Central memory CD4-positive, alpha-beta T cell (primary cell): ENCODE measurements at places on chromosomes 11 and 22.
A peak's percentile ranks its signal among the peaks of the same experiment; 100 is the strongest.

DNA sequence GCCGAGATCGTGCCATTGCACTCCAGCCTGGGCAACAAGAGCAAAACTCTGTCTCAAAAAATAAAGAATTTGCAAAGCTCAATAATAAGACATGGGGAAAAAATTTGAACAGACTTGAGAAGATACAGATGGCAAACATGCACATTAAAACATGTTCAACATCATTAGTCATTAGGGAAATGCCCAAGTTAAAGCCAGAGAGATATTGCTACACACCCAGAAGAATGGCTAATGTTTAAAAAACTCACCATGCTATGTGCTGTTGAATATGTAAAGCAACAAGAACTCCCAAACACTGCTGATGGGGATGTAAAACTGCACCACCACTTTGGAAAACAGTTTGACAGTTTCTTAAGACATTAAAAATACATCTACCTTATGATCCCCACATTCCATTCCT, 12.6 kb downstream of the LRRC75B start:
- no peak for DNase-seq

DNA sequence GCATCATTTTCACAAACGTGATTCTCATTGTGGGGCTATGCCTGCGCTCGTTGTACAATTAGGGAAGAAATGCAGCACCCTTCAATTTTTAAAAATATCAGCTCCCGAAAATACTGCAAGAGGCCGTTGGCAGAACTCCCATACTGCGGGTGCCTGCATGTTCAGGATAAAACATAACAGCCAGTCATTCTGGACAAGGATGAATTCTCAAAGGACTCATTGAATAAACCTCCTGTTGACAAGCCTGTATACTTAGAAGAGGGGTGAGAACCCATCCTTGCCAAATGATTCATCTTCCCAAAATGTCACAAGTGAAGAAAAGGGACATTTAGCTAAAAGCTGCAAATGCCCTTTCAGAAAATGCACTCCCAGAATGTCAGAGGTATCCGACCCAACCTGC, 141.9 kb downstream of the CSNK2A3 start:
- DNase-seq = no peak

DNA sequence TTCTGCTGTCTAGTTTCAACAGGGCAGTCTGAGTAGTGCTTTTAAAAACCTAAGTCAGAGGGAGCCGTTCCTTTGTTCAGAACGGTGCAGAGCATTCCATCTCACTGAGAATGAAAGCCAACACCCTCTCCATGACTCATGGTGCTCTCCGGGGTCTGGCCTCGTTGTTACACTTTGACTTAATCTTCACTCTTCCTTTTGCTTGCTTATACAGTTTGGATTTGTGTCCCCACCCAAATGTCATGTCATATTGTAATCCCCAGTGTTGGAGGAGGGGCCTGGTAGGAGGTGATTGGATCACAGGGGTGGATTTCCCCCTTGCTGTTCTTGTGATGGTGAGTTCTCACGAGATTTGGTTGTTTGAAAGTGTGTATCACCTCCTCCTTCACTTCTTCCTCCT, 292.2 kb downstream of the ST3GAL4 start:
- DNase-seq = no peak

DNA sequence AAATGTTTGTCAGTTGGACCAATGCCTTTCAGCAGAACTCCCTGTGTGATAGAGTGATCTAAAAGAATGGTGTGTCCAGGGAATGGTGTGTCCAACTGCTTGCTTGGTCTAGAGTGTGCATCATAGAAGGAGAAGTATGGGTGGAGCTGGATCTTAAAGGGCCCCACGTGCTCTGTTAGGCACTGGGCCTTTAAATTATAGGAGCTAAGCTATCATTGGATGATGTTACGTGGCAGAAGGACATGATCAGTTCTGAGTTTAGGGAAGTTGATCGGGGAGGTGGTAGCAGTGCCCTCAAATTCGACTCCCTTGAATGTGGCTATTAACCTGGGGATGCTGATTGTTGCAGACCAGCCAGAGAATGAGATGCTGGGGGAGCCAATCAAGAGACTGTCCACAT, 16.4 kb downstream of the STX3 start:
- no peak for DNase-seq

GRCh38 chr11:127632546-127632945, 632.0 kb upstream of the KIRREL3 start:
- no peak for DNase-seq

DNA sequence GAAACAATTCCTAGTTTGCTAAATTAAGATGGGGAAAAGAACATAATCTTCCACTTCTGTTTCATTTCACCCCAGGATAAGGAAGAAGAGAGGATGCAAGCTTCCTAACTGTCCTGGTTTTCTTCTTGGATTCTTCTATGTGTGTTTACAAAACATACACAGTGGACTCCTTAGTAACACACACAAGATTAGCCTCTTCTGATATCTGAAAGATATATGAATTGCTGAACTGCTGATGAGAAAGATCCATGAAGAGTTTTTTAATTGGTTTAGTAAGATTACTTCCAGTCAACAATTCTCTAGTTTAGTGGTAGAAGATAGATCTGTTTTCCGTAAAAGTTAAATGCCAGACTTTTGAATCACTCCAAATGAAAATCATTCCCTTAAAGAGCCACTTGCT, 86.8 kb downstream of the WT1 start:
- DNase-seq = no peak

- no peak for DNase-seq
Observed at GRCh38 chr11:106186630-106187029, 109.2 kb downstream of the AASDHPPT start.

DNA sequence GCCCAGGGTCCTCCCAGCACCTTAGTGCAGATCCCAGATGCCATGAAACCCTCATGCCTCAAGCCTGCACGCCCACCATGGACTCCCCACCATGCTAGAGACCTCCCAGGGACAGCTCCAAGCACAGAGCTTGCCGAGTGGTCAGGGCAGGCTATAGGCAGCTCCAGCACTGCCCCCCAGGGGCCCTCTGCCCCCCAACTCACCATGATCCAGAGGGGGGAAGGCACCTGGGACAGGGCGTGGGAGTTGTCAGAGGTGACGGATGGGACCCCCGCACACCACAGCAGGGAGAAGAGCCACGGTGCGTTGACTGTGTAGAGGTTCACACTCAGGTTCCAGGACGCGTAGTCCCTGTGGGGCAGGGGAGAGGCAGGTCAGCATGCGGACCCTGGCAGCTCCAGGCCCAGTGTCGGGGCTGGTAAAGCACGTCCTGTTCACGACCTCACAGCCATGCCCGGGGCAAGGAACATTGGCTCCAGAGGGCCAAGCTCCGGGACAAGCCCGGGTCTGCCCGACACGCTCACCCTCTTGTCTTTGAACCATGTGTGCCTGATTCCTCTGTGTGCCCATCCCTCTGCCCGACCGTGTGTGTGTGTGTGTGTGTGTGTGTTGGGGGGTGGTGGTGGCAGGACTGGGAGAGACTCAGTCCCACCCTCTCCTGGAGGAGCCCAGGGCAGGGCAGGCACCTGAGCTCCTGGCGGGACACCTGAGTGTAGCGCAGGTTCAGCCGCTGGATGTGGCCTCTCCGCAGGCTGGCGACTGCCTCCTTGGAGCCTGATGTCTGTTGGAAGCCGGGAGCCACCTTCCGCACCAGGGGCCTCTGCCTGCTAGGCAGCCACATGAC, 8.2 kb upstream of the KLHL35 start:
- DNase-seq = no peak

DNA sequence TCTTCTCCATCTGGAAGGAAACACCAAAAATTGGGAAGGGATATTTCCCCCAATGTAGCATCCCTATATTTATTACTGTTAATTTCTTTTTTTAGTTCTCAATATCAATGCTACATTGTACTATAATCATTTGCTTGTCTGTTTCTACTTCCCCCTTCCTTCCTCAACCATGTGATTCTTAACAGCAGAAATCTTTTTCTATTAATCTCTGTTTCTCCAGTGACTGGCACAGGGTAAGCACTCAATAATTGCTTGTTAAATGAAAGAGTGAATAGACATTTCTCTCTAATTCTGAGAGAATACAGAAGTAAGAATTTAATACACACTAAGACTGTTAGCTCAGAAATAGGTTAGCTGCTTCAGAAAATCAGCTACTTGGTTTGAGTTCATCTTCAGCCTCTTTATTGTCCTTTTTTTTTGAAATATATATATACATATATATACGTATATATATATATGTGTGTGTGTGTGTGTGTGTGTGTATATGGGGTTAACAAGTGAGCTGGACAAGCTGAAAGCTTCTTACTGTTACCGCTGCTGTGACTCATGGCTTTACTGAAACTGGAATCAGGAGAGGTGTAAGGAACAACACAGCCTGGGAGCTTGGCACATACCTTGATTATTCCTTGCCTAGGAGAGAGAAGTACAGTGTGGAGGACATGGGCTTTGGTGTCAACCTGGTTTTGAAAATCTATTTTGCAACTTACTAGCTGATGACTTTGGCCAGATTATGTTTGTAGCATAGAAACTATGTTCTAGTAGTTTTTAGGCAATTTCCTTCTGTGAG, 26.2 kb upstream of the PDE3B start:
- no peak for DNase-seq

DNA sequence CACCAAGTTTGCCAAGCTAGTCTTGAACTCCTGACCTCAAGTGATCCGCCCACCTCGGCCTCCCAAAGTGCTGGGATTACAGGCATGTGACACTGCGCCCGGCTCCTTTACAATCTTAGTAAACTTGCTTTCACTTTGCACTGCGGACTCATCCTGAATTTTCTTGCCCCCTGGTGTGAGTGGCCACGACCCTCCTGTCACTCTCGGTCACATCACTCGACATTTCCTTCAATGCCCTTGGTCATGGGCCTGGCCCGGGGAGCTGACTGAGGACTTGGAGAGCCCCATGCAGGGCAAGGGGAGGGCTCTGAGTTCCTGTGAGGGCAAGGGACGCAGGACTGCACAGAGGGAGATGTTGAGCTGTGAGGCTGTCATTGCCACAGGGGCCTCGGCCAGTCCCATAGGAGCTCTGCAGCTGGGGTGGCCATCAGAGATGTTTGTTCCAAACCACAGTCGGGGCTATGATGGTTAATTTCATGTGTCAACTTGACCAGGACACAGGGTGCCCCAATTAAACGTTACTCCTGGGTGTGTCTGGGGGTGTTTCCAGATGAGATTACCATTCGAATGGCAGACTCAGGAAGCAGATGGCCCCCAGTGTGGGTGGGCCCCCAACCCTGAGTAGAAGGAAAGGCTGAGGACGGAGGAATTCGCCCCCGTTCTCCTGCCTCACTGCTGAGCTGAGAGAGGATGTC, 21.2 kb downstream of the A4GALT start:
- no peak for DNase-seq

GRCh38 chr11:64764040-64764611, 4.4 kb upstream of the PYGM start:
- peak; percentile 69 for DNase-seq

- DNase-seq = no peak
Observed at GRCh38 chr11:75524665-75525432, 892 bp downstream of the GDPD5 start.

GRCh38 chr11:26225646-26226045, 106.3 kb upstream of the ANO3 start:
- no peak for DNase-seq

GRCh38 chr11:1660111-1660867, 30.7 kb downstream of the KRTAP5-5 start:
- DNase-seq = no peak

DNA sequence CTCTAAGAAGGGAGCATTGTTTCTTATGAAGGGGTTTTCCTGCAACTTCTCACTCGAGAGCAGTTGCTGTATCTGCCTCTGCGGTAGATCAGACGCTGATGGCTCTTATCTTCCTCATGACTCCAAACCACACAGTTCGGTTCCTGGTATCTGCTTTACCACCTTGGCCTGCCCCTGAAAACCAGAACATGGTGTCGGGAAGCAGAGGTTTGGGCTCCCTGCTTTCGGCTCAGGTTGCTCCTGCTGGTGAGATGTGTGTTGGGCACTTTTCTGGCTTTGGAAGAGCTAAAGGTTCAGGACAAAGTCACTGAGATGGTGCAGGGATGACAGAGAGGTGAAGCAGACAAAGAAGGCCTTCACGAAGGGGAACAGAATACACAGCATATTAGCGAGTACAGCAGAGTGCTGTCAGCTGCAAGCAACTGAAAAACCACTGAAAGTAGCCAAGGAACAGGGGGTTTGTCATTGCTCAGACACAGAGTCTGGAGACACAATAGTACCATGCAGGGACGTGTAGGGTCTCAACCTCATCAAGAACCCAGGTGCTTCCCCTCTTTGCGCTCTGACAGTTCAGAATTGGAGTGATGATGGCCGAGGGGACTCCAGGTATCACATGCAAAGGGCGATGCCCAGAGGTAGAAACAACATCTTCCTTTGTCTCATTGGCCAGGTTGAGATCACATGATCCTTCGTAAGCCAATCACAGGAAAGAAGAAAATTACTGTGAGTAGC, 11.9 kb upstream of the CSF2RB start:
- no peak for DNase-seq

- no peak for DNase-seq
Observed at GRCh38 chr11:74175920-74176319, 4.8 kb downstream of the PPME1 start.

- DNase-seq = no peak
Observed at GRCh38 chr11:15700456-15700855, 585.7 kb downstream of the INSC start.

DNA sequence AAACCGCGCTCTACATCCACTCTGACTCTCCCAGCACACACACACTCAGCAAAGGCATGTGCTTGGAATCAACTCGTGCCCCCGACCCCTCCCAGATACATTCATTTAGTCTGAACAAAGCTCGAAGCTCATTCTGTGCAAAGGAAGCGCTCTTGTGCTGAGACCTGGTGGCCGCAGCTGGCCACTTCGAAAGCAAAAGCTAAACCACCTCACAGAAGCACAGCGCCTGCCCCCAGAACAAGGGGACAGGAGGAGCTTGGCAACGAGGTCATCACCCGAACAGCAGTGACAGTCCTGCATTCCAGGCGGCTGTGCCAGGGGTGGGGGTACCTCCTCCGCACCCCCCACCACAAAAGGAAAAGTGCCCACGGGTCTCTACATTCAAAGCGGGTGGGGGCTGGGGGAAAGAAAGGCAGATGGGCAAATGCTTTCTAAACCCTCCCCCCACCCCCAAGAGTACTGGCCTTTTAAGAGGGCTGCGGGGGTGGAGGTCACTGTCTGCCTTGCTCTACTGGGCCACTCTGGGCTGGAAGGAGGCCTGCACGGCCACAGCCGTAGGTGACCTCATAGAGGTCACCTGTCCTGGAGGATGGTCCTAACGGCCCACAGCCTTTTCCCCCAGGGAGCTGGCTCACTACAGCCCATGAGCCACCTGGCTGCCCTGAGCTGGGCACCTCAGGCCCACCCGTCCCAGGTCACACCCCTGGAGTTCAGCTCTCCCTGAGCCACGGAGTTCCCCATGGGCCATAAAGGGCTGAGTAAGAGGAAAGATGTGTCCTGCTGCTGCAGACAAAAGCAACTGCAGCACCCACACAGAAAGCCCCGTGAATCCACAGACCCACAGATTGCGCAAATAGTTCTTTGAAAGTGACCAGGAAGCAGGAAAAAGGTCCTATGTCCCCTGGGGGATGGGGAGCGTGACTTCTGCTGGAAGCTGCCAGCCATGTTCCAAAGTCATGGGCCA, 21.3 kb downstream of the CBX7 start:
- DNase-seq = no peak

GRCh38 chr22:23401111-23401909, 178.8 kb downstream of the IGLL1 start:
- no peak for DNase-seq

GRCh38 chr11:76524461-76524860, 79.6 kb downstream of the EMSY start:
- DNase-seq = no peak
